Hematopoietic multipotent progenitor cell treated with erythropoietin and hydrocortisone succinate and interleukin-3 and kit ligand, for 4 days (in vitro differentiated cells): ENCODE measurements at places on chromosomes 7 and 10.

GRCh38 chr7:151228024-151228866 lies 1.2 kb upstream of the ABCF2 start:
- no peak for DNase-seq

DNA sequence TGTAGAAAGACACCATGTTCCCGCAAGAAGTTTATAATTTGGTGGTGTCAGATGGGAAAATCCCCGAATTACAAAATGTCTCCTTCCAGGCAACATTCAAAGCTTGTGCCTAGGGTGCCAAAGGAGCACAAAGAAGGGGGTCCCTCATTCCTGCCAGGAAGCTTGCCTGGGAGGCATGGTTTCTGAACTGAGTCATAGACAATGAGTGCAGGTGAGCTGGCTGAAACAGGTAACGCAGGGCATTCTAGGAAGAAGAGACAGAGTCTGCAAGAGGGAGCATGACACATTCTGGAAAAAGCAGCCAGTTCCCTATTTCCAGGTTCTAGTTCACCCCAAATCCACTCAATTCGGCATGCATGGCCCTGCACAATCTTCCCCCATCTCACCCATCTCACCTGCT lies 11.9 kb upstream of the CALU start:
- no peak for DNase-seq

DNA sequence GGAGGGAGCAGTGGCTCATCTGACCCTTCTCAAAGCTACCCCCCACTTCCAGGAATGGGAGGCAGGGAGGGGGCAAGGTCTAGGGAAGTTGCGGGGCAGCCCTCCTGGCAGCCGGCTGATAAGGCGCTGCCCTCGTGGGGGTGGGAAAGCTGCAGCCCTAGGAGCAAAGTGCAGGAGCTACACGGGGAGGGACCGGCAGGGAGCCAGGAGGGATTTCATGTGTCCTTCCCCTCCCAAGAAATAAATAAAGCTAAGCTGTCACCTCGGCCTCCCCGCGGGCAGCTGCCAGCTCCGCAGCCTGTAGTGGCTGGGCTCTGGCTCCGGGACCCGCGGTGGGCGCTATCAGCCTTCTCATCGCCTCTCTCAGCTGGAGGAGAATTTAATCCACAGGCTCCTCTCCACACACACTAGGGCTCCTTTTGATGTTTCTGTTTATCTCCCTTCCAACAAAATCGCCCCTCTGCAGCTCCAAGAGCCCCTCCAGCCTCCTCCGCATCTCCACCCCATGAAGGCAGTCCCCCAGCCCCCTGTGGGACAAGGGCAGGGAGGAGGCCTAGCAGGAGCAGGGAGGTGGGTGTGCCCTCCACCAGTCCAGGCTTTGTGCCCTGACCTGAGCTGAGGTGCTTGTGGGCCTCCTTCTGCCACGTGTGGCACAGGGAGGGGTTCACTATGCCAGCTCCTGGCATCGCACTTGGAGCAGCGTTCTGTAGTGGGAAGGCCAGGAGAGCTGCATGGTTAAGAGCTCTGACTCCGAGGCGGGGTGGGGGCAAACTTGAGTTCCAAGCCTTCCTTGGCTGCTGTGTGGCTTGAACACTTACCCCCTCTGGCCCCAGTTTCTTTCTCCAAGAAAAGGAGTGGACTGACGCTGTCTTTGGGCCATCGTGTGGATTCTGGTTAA lies 80.5 kb downstream of the C10orf105 start:
- peak; percentile 87 for DNase-seq

DNA sequence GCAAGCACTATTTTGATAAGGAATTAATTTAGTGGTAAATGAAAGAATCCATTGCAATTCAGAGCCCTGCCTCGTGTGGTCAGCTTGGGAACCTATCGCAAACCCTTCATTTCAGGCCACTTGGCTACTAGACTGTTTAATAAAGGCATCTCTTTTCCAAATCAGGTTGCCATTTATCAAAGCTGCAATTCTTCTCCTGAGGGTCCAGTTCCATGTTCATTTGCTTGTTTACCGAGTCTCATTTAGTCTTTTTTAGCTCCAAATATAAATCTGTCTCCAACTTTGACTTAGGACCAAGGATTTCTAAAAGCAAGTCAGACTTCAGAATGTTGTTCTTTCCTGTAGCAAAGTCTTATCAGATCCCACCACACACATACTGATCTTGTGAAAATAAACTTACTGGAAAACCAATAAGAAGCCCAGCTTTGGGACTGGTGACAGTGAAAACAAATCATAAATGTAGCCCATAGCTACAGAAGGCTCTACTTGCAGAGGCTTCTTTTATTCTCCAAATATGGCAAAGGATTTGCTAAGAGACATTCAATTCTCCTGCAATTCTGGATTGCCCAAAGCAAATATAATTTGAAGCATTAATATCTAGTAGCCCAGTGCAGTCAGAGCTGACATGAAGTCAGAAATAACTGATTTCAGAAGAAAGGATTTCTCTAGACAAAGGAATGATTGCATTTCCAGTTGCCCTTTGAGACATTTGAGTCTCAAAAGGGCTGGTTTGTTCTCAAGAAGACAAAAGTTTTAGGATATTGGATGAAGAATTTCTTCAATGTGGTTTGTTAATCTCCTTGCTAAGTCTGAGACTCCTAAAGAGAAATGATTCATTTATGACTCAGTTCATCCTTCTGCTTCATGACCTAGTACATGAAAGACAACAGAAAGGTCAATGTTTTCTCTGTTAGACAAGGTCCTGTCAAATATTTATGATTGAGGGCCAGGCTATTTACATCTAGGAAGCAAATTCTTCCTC lies 28.0 kb downstream of the PPP1R3C start:
- no peak for DNase-seq

DNA sequence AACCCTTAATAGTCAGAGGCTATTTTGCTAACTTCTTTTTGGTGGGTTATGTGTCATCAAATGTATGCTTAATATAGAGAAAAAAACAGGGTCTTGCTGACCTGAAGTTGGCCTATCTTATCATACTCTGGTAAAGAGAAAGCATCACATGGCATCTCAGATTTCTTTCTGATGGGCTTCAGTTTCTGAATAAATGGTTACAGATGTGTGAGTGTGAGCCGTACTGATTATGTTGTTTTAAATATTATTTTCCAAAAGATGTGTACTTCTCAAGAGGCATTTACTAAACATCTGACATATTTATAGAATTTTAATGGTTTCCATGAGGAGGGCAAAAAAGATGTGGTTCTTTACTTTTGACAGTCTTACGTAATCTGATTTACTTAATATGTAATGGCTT lies 28.4 kb downstream of the BBS9 start:
- DNase-seq: no peak

DNA sequence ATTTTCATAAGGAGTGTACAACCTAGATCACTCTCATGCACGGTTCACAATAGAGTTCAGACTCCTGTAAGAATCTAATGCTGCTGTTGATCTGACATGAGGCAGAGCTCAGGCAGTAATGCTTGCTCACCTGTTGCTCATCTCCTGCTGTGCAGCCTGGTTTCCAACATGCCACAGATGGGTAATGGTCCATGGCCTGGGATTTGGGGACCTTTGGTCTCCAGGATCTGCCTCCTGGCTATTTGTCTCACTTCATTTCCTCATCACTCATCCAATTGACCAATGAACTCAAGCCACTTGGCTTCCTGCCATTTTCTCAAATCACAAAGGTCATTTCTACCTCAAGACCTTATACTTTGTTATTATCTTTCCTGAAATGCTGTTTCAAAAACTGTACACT lies 786.1 kb downstream of the ANKRD7 start:
- no peak for DNase-seq

DNA sequence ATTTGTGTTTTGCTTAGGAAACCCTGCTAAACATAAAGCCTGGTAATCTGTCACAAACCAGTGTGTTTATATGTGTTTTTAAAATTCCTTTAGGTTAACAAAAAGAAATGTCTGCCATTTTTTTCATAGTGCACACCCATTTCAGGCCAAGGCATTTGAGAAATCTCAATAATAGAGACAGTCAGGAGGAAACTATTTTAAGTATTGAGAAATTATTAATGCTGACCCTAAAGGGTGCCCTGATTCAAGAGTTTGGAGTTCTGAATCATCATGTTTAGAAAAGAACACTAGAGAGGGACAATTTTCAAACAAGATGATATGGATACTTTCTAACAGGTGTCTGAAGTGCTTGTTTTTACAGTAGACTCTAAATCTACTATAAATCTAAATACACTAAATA lies 28.7 kb downstream of the MALRD1 start:
- no peak for DNase-seq

- DNase-seq: no peak
Measured at GRCh38 chr7:24158975-24159374, 125.0 kb upstream of the NPY start.

DNA sequence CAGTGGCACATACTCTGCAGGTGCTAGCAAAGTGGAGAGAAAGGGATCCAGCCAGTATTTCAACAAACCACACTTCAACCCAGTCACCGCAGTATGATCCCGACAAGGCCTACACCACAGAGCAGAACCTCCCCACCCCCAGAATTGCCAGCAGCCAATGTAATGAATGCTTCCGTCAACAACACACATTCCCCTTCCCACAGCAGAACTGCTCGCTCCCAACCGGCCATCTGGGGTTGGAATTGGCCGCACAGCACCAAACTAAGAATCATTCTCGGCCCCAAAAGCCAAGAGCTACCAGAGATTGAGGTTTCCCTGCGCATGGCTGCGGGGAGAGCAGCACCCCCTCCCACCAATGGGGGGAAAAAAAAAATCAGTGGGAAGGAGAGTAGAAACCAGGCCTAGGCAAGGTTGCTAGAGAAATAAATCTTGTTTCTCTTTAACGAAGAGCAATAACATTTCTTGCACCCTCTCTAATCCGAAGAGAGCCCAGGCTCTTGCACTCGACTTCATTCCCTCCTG lies 1.1 kb downstream of the WASL start:
- peak; percentile 79 for DNase-seq

DNA sequence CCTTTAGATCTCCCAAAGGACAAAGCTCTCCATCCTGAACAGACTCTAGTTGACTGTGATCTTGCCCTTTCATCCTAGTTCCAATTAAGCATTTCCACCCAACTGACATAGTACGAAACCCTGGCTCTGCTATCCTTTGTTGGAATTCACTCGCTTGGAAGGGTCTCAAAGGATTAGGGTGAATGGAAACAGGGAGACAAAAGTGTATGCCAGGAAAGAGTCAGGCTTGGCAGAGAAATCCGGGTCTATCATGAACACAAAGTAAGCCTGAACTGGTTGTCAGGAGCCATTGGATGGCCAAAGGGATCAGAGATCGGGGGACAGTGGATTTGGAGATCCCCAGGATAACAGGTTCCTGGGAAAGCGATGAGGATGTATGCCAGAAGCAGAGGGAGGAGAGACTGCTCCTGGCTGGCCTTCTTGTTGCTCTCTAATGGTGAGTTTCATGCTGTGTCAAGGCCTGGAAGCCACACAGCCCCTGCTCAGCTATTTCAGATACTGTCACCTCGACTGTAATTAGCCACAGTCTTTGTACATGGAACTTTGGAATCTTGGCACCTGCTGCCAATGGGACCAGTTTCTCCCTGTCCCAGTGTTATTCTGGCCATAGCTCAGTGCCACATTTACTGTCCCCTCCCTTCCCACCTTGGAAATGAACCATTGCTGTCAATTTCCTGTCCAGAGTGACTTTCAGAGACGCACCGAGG lies 1168.7 kb upstream of the AUTS2 start:
- DNase-seq: no peak

GRCh38 chr10:23197416-23197861 lies 5.3 kb downstream of the PTF1A start:
- DNase-seq: no peak

- DNase-seq: no peak
Measured at GRCh38 chr7:19919261-19920095, 146.1 kb upstream of the TMEM196 start.

GRCh38 chr10:17918187-17918903 lies 33.4 kb upstream of the SLC39A12 start:
- DNase-seq: no peak

DNA sequence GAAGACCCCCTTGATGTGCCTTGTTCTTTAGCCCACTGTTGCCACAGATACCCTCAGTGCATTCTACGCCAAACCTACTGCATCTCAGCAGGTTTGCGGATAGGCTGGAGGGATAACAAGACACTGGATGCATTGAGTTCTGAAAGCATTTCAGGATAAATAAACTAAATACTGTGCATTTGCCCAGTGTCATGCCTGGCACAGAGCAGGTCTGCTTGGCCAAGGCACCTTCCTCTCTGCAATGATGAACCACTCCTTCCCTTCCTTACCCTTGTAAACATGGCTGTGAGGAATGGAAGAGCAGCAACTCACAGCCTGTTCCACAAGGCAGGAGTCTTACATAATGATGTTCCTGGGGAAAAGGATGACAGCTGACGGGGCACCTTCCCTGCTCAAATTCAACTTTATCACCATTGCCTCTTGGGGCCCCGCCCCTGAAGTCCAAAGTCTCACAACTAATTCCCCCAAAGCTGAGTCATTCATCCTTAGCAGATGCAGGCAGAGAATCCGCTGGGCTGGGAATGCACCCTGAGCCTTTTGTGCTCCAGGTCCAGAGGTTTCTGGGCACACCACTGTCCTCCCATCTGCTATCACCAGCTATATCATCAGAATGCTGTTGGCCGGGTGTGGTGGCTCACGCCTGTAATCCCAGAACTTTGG lies 11.6 kb downstream of the DDX56 start:
- peak; percentile 33 for DNase-seq

DNA sequence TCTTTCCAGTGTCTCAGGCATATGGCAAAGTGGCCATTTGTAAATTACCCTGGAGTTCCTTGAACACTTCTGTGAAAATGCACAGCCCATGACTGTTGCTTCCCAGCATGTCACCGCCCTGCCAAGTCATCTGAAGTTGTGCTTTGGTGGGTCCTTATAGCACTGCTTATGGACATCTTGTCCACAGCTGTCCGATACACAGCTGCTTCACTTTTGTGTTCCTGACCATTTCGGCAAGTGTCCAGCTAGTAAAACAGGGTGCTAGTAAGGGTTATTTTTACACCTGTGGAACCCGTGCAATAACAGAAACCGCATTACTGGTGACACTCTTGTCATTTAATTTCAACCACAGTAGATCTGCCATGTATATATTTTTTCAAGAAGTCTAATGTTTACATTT lies 29.7 kb downstream of the PIP4K2A start:
- no peak for DNase-seq

GRCh38 chr10:16713290-16713689 lies 103.9 kb downstream of the RSU1 start:
- no peak for DNase-seq

DNA sequence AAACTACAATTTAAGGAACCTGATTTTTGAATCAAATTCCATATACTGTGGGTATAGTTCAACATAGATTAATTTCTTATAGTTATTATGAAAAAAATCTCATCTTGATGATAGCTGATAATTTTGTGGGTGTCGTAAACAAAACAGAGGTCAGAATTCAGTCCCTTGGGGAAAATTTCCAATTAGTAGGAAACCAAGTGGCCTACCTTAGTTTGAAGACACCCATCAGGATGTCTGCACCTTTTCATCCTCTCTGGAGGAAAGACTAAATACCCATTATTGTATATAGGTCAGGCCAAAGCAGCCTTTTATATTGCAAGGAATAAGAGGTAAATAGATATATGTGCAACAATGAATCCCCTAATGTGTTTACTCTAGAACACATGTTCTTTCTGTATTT lies 6.4 kb downstream of the IKZF1 start:
- DNase-seq: no peak

- DNase-seq: no peak
Measured at GRCh38 chr7:102165136-102165535, 121.5 kb upstream of the SH2B2 start.
